SK-N-SH (cell line): ENCODE measurements at places on chromosomes 4 and X. TPM values are rescaled to one million over a fixed set of nuclear protein-coding genes. Genes with fewer than 3 reads are reported as not detected.

The ATP1B4 gene
- polyA plus RNA-seq = not detected in 2 replicates

The MAGEA11 gene
- 0.03 and 0.06 TPM in 2 replicates for polyA plus RNA-seq

The CTAG1A gene
- polyA plus RNA-seq = not detected in 2 replicates

DNA sequence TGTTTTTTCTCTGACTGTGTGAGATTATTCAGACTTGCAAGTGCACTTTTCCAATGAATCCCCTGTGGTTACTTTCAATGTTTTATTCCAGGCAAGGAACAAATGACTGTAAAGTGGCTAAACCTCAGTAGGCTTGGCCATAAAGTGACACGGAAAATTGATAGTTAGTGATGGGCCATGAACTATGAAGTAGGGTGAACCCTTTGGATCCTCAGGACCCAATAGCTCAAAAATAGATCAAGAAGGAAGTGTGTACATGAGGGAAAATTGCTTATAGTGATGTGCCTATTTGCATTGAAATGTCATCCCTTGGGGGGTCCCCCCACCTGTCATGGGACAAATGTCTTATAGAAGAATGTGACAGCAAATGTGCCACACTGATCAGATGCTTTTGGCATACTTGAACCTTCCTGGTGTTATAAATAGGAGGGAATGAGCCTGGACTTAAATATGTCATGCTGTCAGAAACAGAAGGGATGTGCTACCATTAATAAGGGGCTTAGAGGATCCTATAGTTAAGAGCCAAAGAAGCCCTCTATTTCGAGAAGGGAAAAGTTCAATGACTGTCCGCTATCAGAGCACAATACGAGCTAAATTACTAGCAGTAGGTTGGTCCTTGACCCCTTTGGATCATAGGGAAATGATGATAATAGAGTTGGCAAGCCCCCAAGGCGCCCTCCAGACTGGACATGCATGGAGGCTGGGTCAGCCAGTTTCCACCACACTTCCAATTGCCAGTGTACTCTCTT, 30.3 kb downstream of the SLC16A2 start:
- DNase-seq = no peak

DNA sequence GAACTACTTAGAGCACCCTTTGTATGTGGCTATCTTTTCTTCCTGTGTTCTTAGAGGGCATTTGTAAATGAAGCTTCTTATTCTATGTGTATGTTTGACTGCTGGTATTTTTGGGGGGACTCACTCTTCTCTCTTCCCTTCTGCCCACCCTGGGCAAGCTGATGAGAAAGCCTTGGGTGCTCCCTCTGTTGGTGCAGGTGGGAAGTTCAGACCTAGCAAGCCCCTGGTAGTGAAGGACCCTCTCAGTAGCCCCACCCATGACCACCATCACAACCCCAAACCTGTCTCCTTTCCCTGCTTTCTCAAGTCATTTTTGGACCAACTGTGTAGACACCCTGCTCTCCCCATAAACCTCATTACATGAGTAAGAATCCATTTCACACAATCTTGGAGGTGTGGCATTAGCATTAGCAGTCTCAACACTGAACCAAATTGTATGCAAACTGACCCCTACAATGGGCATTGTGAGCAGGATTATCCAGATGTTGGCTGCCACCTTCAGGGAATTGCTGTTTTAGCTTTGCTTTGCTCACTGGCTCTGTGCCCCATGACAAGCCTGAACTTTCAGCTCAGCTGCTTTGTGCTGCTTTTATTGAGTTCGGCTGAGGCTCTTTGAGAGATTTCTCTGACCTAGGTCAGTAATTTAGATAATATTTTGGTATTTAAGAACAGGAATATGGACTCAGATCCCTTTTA, 27.9 kb downstream of the TRIM61 start:
- DNase-seq = no peak

GRCh38 chrX:48676893-48677270, 6.7 kb upstream of the WAS start:
- DNase-seq = no peak

DNA sequence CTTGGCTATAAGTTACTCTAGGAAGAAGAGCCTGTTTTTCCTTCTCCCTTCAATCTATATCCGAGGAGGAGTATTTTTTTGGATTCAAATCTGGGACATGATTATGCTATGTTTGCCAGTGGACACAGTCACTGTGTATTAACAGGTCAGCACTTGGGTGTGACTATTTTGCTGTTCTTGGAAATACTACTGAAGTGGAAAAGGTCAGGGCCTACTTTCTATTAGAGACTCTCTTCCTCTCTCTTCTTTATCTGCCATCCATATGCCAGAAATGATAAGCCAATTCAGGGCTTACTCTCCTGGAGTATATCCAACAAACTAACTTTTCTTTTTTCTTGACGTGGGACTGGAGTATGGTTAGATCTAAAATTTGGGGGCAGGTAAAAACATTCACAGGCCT, 40.5 kb downstream of the MID1IP1 start:
- DNase-seq = no peak
